Mesenchymal stem cell (in vitro differentiated cells and primary cell): ENCODE measurements at places on chromosomes 4 and X.
A peak's percentile ranks its signal among the peaks of the same experiment; 100 is the strongest.

DNA sequence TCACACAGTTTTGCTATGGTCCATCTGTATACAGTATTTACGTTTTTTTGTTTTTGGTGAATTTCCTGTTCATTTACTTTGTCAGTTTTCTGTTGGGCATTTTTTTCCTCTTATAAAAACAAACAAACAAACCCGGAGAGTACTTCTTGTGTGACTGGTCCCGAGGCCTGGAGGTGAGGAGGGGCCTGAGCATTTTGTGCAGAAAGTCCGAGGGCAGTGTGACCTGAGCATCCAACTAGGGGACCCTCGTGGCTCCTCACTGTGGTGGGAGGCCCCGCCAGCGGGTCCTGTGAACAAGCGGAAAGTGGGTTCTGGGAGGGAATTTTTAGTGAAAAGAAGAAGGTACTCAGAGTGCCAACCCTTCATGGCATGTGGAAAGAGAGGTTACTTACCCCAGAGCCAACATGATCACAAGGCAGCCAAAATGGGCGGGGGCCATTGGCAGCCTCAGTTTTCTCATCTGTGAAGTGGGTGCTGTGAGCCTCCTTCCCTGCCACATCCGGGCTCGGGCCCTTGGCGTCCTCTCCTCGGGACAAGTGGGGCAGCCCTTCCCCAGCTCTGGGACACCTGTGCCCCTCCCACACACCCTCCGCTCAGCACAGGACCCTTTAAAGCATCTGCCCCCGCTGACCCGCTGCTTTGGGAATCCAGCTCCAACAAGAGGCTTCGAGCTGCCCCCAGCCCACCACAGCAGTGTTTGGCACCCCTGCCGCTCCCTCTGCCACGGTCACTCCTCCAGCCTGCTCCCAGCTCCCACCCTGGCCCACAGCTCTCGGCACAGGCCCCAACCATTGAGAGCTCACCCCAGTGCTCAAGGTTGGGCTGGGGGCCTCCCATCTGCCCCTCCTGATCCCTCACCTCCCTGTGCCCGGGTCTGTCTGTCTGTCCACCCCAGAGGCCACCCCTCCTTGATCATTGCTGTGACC, 22.8 kb upstream of the GPR78 start:
- peaks cover 6% of the 10 kb centered on the region for H3K27me3 ChIP-seq
- peaks cover 17% of the 10 kb centered on the region for H3K4me1 ChIP-seq
- H3K4me3 ChIP-seq, result no peak overlapping the region
- no peaks in the 10 kb centered on the region for H3K36me3 ChIP-seq
- DNase-seq, result no peak

GRCh38 chrX:44483965-44484606, 58.6 kb downstream of the FUNDC1 start:
- H3K27me3 ChIP-seq, result peaks cover 19% of the 10 kb centered on the region
- no peak for DNase-seq
- no peaks in the 10 kb centered on the region for H3K36me3 ChIP-seq
- H3K4me3 ChIP-seq, result no peak overlapping the region

- no peak for DNase-seq
- H3K27me3 ChIP-seq, result no peaks in the 10 kb centered on the region
- H3K36me3 ChIP-seq, result no peaks in the 10 kb centered on the region
- H3K27ac ChIP-seq, result no peak overlapping the region
- H3K4me1 ChIP-seq, result no peaks in the 10 kb centered on the region
- no peak overlapping the region for H3K4me3 ChIP-seq
Measured at GRCh38 chr4:118120120-118120760, 86.0 kb downstream of the NDST3 start.

GRCh38 chr4:55398461-55398860, 2.7 kb downstream of the TMEM165 start:
- peak overlapping the region; percentile 92 for H3K27ac ChIP-seq
- peaks cover 2% of the 10 kb centered on the region for H3K4me1 ChIP-seq
- H3K36me3 ChIP-seq, result no peaks in the 10 kb centered on the region
- peak; percentile 78 for DNase-seq

- H3K27ac ChIP-seq, result no peak overlapping the region
- H3K4me1 ChIP-seq, result no peaks in the 10 kb centered on the region
- no peak overlapping the region for H3K4me3 ChIP-seq
- no peaks in the 10 kb centered on the region for H3K36me3 ChIP-seq
- DNase-seq, result no peak
Measured at GRCh38 chr4:168028568-168028967, 63.8 kb upstream of the ANXA10 start.
